ENCODE measurements at places on chromosomes 1 and 21.

GRCh38 chr1:35640380-35641232, 720 bp downstream of the PSMB2 start:
- no peak for DNase-seq

DNA sequence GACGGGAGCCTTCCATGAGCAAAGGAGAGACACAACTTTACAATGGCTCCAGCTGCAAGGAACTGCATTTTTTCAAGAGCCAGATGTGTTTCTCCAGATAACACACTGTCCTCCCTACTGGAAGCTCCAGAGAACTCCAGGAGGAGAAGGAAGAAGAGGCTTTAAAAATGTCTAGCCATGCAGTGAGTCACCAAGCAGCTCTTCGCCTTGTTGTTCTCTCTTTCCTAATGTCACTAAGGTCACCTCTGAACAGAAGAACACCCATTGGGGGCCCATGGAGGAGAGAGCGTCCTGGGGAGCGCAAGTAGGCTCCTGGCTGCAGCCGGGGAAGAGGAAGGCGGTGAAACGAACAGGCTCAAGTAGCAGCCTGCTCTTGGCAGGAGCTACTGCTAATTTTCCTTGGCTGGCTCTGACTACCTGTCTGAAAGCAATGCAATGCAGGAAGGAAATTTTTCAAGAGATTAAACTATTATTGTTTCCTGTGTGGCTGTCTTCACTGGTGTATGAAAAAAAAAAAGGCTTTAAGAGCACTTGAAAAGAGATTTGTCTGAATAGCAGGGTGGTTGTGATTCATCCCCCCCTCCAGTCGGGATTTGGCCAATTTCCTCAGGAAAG, 321.9 kb downstream of the SETD4 start:
- DNase-seq = no peak

DNA sequence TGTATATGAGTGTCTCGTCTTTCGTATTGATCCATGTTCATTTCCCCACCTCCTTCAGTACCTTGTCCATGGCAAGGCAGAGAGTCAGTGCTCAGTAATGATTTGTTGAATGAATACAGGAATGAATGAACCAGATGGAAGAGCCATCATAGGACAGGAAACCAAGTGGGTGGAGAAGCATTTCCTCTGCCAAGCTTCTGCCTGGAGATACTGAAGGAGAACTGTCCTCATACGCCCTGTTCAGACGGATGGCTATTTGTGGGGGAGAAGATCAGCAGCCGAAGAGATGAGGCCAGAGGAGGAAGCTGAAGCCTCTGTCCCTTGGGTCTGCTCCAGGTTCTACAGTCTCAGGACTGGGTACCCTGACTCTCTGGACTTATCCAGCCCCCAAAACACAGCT, 5.8 kb downstream of the FAM43B start:
- no peak for DNase-seq

GRCh38 chr1:182599339-182599738, 4.8 kb downstream of the RGS16 start:
- no peak for DNase-seq

GRCh38 chr1:29784276-29785136, 548.2 kb downstream of the PTPRU start:
- DNase-seq = no peak

DNA sequence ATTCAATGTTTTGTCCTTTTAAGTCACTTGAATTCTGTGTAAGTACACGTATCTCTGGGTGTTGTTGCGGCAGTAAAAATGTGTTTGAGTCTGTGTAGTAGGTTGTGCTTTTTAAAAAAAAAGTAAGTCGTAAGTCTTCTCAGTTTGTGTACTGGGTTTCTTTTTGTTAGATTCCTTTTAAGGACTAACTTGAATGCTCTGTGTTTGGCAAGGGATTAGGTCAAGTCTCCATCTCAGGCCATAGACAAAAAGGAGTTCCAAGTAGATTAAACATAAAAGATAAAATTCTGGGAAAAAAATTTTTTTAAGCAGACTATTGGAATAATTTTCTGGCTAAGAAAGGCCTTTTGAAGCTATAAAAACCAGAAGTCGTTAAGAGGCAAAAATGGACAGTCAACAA, 113.1 kb downstream of the ATP5PO start:
- no peak for DNase-seq

GRCh38 chr1:162859191-162859590, 1.8 kb downstream of the CCDC190 start:
- DNase-seq = no peak

DNA sequence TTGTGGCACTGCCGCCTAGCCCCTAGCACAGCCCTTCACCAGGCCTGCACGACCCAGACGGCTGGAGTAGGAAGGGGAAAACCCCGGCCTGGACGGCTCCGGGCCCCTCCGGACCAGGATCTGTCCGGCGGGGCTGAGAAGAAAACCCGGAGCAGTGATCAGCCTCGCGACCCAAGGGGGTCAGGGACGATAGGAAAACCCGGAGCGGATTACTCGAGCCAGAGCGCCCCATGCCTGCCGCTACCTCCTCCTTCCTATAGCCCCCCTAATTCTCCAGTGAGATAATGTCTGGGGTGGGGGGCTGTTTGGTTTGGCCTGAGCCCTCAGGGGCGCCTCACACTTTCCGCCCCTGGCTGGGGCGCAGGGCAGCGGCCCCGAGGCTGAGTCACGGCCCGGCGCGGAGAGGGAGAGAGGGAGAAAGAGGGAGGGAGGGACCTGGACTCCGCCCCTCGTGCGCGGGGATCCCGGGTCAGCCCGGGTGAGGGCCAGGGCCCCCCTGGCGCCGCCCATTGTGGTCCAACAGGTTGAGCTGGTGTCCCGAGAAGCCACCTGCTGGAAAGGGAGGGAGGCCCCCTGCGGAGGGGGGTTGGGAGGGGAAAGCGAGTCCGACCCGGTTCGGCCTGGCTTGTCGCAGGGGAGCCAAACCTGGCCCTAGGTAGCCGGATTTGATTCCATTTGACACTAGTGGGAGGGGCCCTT, 1.7 kb upstream of the ZBTB7B start:
- DNase-seq = peak; percentile 66

GRCh38 chr1:173224949-173225348, 17.8 kb upstream of the TNFSF4 start:
- DNase-seq = no peak

DNA sequence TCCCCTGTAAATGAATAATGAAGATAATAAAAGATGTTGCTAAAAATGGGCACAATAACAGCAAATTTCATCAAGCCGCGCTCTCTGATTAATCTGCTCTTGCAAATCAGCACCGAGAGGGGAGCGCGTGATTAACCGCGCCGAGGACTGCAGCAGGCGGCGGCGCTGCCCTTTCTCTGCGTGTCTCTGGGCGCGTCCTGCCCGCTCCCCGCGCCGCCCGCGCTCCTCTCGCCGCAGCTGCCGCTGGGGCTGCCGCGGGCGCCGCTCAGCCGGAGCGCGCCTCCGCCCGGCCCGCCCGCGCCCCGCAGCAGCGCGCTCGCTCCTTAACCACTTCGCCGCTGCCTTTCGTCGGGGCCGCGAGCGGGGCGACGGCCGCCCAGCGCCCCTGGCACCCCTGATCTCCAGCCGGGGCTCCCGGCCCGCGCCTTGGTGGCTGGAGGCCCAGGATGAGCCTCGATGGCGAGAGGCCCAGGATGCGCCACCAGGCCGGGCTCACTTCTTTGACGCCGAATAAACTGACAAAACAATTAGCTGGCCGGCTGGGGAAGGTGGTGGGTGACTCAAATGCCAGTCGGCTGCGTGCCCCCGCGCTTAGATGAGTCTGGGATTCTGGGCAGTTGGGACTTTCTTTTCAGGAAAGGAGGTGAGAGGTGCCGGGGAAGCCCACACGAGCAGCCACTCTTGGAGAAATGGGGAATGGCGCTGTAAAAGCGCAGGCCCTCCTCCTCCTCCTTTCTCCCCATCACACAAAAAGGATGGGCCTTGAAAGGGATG, 221.4 kb upstream of the PKN2 start:
- DNase-seq = no peak

- DNase-seq = no peak
These were observed 21.8 kb upstream of the SDHB start for GRCh38 chr1:17075470-17076255.

DNA sequence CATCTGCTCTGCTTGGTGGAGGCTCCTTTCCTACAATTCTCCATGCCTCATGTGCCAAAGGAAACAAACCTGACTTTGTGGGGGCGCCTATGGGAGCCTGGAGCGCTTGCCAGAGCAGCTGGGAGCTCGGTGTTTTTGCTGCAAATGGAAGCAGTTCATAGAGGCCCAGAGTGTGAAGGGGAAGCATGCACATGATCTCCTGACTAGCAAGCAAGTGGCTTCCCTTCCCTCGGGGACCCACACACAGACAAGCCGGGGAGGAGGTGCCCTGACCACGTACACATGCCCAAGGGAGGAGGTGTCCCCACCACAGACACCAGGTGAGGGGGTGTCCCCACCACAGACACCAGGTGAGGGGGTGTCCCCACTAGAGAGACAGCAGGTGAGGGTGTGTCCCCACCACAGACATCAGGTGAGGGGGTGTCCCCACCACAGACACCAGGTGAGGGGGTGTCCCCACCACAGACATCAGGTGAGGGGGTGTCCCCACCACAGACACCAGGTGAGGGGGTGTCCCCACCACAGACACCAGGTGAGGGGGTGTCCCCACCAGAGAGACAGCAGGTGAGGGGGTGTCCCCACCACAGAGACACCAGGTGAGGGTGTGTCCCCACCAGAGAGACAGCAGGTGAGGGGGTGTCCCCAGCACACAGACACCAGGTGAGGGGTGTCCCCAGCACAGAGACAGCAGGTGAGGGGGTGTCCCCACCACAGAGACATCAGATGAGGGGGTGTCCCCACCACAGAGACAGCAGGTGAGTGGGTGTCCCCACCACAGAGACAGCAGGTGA, 106.8 kb downstream of the CRYAA start:
- DNase-seq = no peak

DNA sequence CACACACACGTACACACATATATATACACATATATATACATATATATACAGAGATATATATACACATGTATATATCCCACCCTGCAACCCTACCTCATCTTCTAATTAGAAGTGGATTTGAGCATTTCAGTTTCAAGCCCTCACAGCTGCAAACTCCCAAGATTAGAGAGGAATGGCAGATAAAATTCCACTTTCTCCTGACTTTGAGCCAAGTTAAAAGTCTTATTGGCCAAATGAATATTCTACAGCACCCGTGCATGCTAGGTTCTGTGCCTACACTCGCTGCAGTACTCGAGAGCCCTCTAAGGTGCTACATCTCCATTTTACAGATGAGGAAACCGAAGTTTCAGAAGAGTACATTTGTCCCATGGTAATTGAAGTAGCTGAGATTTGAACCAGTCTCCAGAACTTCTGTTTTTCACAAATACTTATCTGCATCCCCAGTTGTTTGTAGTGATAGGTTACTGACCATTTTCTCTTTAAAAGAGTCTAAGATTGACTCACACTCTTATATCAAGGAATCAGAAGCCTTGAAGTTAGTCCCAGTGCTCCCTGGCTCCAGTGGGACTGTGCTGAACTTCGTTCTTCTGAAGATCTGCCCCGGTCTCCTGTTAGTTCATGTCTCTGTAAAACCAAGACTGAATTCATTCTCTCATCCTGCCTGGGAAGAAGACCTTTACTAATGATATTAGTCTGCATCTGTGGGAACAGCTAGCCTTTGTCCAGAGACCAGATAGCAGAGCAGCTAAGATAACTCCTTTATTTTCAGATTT, 292.1 kb downstream of the TM2D1 start:
- no peak for DNase-seq

DNA sequence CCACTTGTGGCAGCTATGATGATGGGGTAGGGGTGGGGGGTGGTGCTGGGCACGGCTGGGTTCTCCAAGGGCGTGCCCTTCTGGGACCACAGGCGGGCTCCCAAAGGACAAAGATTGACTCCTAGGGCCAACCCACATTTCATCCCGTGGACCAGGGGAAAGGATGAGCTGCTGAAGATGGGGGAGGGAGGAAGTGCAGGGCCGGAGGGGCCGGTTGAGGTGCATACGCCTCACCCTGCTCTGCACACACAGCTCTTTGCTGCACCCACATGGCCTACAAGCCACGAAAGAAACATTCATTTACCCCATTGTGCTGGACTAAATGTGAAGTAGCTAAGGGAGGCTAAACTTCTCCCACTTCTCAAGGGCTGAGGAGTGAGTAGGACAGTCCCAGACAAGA, 34.2 kb upstream of the GNPAT start:
- DNase-seq = no peak

DNA sequence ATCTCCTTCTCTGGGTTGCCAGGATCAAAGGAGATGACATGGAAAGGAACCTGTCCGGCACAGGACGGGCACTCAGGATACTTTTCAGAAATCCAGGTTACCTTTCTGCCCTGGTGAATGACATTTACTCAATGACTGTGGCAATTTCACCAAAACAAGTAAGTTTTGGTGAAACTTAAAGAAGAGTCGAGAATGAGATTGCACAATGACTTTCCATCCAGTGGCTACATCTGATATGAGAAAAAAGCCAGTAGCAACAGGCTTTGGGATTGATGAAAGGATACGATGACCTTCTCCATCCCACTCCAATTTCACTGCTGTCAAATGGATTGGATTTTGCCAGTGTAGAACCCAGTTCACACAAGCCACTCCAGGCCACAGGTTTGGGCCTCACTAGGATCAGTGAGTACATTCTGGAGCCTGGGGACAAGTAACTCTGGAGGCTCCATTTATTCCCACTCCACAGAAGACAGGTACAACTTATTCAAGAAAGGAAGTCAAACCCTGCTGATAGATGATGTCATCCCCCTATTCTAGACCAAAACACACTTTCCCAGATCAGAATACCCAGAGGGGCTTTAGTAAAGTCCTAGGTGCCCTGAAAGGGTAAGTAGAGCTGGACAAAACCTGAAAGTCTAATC, 63.3 kb downstream of the PLPP3 start:
- DNase-seq = no peak

GRCh38 chr1:180392020-180392419, 110.4 kb downstream of the ACBD6 start:
- no peak for DNase-seq

DNA sequence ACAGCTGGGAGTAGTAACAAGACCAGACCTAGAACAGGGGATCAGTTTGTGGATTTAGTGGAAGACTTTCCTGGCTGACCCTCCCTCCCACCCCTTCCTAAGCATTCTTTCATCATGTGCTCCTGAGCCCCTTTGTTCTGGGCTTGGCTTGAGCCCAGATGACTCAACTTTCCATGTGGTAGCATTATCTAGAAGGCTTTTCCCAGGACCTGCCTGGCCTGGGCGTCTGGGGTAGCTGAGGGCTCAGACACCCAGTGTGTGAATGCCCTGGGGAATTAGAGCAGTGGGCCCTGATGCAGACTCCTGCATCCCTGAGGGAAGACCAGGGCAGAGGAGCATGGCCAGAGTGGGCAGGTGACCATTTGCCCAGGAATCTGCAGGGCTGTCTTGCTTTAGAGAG, 44.1 kb upstream of the TSPAN2 start:
- DNase-seq = no peak

GRCh38 chr1:37734629-37735591, 30.0 kb downstream of the EPHA10 start:
- DNase-seq = no peak

DNA sequence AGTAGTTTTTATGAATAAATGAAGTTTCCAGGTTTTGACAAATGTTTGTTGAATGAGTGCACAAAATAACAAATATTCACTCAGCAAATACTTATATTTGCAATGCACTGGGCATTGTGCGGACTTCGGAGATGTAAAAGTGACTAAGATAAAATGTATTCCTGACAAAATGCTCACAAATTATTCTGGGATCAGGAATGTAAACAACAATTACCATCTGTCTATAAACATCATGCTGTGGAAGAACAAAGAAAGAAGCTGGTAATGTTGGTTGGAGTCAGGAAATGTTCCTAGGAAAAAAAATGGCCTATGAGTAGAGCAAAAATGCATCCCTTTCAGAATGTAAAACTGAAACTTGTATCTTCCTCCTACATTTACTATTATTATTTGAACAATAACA, 68.5 kb downstream of the CRB1 start:
- no peak for DNase-seq
